Hepatic stellate cell (primary cell): ENCODE measurements at places on chromosomes 12 and 14.
A peak's percentile ranks its signal among the peaks of the same experiment; 100 is the strongest.

- DNase-seq = no peak
Measured at GRCh38 chr14:22830443-22831010, 840 bp downstream of the MRPL52 start.

GRCh38 chr12:19997656-19998400 is 370.5 kb upstream of the PDE3A start:
- DNase-seq = no peak

DNA sequence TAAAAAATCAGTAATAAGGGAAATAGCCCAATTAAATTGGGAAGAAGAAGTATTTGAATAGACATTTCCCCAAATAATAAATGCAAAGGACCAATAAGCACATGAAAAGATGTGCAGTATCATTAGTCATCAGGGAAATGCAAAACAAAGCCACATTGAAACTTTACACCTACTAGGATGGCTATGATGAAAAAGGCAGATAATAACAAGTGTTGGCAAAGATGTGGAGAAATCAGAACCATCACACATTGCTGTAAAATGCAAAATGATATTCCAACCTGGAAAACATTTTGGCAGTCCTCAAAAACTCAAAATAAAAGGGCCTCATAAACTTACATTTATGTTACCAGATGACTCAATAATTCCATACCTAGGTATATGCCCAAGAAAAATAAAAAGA is 131.1 kb upstream of the G2E3 start:
- no peak for DNase-seq

GRCh38 chr14:103123634-103124500 is 606 bp downstream of the TNFAIP2 start:
- DNase-seq = peak; percentile 79

DNA sequence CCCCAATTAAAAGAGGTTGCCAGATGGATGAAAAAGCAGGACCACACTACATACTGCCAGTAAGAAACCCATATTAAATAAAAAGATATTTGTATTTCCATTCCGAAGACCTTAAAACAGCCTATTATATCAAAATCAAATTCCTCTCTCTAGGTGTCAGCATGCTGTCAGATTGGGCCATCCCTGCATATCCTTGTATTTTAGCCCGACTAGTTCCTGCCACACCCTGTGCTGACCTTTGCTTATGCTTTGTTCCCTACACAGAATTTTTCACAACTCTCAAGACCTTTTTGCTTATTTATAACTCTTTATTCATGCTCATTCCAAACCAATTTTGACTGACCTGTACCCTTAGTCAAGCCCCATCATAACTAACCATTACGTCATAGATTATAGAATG is 12.8 kb downstream of the GSKIP start:
- no peak for DNase-seq

- peak; percentile 16 for DNase-seq
Measured at GRCh38 chr14:63454863-63455622, 88.1 kb downstream of the PPP2R5E start.

DNA sequence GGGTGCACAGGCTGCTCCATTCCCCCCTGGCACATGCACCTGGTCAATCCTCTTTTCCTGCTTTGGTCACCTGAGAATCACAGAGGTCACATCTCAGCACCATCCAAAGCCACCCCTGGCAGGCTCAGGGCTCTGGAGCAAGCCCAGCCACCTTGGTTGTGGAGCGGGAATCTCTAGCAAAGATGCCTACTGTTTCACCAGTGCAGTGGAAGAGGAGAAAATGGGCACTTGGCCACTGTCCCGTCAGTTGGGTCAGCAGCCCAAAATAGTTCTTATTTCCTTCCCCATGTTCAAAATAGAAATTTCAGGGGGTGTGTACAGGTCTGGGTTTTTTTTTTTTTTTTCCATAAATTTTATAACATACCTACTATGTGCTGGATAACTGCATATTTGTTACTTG is 18.3 kb downstream of the RTL1 start:
- DNase-seq = no peak

GRCh38 chr12:42744539-42745182 is 155.1 kb upstream of the PRICKLE1 start:
- DNase-seq = no peak

DNA sequence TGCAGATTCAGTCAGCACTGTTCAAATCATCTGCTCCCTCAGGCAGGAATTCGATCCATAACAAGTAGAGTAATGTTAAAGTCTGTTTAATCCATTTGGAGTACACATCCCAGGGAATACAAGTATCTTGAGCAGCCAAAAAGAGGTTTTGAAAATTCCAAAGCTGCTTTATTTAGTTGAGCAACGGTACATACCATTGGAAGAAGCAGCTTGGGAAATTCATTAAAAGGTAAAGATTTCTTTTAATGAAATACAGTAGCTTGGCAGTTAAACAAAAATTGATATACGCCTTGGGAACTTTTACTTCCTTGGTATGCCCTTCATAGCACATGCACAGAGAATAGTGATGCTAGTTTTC is 153.8 kb downstream of the LRIG3 start:
- DNase-seq = no peak

- no peak for DNase-seq
Measured at GRCh38 chr14:20667957-20668356, 16.4 kb upstream of the RNASE4 start.

DNA sequence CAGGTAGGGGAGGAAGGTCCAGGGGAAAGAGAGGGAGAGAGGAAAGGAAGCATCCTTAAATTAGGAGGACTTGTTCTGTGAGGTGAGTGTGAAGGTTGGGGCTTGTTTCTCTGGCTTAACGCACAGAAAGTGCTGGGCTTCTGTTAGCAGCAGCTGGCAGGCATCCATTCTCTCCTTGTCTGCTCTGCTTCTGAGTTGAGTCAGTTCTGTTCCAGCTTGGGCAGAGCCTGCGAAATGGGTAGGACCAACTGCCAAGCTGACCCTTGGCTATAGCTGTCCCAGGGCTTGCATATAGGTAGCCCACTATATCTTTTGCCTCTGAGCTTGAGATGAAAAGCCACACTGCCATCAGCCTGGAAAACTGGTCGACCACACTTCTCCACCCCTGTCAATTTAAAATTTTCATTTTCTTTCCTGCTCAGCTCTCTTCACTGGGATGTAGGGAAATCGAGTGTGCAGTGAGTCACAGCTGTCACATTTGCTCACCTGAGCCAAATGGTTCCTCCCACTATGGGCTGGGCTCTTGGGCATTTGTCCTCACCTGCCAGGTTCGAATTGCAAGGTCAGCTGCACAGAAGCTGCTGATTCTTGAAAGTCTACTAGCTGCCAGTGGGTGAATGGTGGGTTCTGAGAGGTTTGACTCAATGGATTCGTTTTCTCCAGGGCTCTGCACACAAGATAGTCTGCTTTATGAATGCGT is 256.4 kb upstream of the PWP1 start:
- DNase-seq = no peak

GRCh38 chr12:95942101-95942523 is 302 bp downstream of the CCDC38 start:
- no peak for DNase-seq

GRCh38 chr14:29857551-29857950 is 70.1 kb downstream of the PRKD1 start:
- DNase-seq = no peak

DNA sequence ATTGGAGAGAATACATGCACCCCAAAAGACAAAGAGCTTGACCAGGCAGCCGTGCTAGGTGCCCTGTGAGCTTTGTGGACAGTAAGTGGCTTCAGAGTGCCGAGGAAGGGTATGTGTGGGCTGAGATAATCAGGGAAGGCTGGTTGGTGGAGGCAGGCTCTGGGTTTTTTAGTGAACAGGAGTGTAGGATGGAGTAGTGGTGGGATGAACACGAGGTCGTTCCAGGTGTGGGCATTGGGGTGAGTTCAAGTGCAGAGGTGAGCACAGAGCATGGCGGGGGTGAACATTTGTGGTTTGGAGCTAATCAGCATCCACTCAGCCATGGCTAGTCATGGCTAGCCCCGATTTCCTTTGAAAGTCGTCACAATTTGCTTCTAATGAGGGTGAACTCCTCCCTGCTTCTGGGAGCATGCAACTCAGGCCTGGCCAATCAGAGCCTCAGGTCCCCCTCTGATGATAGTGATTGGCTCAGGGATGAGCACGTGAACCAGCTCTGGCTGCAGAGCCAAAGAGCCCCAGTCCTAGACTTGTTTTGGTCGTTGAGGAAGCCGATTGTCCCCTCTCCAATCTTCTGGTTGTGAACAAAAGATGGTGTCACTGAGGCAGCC is 40.7 kb upstream of the TCL1B start:
- DNase-seq = no peak

DNA sequence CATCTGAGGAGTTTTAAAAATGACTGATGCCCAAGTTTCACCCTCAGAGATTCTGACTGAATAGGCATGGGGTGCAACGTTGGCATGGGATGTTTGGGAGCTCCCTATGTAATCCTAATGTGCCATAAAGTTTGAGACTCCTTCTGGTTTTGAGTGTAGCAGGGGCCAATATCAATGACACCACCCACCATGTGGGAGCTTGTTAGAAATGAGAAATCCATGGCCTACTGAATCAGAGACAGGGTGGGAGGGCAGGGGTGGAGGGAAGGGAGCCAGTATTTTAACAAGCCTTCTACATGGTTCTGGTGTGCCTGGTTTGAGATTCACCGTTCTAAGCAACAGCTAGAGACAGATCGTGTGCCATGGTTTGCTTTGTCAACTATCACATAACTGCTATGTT is 46.1 kb downstream of the VCPKMT start:
- no peak for DNase-seq

DNA sequence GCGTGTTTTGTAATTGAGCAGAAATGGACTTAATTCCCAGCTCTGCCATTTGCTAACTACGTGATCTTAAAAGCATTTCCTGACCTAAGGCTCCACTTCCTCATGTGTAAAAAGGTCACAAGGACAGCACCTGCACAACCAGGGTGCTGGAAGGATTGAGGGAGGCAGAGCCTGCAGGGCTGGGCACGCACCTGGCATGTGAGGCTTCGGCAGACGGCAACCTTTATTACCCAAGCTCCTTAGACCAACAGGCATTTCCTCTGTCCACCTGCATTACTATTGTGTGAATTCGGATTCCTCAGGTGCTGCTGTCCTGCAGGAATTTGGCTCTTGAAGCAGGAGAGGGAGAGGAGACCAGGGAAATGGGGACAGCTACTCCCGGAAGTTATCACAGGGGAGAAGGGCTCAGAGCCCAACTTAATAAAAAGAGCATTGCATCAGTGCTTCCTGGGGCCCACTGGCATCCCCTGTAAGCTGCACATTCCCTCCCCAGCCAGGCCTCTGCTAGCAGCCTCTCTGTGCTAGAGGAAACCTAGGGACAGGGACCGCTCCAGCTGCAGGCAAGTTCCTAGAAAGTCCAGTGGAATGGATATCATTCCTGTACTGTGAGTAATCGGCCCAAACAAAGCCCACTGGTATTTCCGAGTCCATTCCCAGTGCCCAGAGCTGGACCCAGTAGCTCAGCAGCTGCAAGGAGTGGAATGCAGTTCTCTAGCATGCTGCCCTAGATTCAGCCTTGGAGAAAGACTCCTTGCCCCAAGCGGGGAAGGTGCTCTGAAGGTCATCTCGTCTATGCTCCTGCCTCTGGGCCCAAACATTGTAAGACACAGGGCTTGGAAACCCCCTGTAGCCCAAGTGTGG is 157.1 kb upstream of the CCND2 start:
- peak; percentile 53 for DNase-seq

GRCh38 chr14:65927931-65928356 is 515.4 kb downstream of the FUT8 start:
- no peak for DNase-seq

GRCh38 chr14:24996930-24997725 is 52.8 kb downstream of the STXBP6 start:
- no peak for DNase-seq

DNA sequence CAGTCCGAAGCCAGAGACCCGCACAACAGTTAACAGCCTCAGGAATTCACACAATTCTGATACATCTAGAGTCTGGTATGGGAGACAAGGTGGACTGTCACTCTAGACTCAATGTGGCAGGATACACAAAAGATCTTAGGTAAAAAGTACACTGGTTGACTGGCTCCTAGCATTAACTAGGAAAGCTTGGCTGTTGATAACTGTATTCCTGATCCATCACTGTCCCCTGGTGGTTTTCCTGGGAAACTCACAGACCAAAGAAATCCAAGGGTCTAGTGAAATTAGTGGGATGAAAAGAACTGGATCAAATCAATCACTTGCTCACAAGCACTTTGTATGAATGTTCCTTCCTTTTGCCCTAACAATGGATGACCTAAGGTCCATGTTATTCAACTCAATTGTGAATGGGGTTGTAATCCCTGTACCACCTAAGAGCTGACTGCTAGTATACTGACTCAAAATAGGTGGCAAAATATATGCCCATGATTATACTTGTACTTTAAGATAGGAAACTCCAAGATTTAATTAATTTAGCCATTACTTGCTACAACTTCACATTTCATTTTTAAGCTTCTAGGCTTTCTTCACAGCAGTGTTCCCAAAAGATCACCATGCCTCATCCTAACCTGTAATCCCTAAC is 14.0 kb downstream of the NPC2 start:
- peak; percentile 21 for DNase-seq

- DNase-seq = no peak
Measured at GRCh38 chr14:93936245-93936644, 9.1 kb downstream of the FAM181A start.

- no peak for DNase-seq
Measured at GRCh38 chr12:128258866-128259555, 8.0 kb upstream of the TMEM132C start.

DNA sequence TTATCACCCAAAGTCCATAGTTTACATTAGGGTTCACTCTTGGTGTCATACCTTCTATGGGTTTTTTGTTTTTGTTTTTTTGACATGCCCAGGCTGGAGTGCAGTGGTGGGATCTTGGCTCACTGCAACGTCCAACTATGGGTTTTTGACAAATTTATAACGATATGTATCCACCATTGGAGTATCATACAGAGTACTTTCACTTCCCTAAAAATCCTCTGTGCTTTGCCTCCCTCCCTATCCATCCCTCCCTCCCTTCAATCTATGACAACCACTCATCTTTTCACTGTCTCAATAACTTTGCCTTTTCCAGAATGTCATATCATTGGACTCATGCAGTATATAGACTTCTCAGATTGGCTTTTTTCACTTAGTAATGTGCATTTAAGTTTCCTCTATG is 139.0 kb upstream of the CCDC198 start:
- no peak for DNase-seq

DNA sequence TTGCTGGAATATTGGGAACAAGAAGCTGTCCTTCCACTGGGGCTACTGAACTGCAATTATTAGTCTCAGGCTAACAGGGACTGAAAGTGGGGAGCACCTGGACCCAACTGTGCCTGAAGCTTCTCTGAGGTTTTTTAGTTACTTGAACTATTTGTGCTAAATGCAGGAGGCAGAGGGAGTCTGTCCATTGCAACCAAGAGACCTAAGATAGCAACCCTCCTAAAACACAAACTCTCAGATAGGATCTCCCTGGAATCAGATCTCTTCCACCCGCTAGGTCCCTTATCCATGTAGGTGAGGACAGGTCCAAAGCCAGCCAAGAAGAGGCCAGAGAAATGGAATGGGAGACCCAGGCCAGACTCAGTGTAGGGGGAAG is 58.1 kb downstream of the NCOR2 start:
- DNase-seq = no peak

DNA sequence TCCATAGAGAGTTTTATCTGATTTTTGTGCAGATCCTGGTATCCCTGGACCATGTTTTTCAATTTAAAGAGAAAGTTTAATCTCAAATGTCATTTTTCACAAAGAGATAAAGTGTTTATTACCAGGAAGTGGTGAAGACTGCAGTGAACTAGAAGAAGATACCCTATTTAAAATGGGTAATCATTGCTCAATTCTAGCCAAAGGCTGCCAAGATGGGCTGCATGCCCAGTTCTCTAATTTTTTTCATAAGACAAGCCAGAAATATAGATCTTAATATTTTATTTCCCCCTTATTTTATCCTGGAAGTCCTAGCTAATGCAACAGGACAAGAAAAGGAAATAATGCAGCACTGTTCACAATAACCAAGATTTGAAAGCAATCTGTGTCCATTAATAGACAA is 343.5 kb downstream of the PCNX1 start:
- no peak for DNase-seq

GRCh38 chr12:116959198-116959460 is 48.4 kb downstream of the FBXW8 start:
- no peak for DNase-seq
